ENCODE measurements at places on chromosomes 3 and 15.

DNA sequence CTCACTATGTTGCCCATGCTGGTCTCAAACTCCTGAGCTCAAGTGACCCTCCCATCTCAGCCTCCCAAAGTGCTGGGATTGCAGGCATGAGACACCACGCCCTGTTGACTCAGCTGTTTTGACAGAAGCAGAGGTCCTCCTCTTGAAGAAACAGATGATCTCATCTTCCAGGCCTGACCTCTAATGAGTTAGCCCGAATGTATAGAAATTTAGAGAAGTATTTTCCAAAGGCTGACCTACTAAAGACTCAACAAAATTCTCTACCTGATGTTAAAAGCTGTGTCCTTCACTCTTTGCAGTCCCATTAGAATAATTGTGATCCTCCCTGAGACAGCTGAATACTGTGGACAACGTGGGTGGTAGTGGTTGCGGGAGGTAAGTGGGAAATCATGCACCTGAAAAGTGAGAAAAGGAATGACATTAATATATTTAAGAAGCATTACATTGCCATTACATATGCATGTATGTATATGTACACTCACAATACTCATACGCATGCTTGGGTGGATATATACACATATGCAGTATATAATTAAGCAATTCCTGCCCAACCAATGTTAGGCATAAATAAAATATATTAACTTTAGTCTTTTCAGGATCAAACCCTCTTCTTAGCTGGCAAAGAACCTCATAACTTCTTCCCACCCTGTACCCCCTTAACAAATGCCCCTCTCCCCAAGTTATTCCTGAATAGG is 204.6 kb upstream of the NR2F2 start:
- no peak for DNase-seq

GRCh38 chr15:69919816-69920215 is 177.9 kb downstream of the TLE3 start:
- no peak for DNase-seq

DNA sequence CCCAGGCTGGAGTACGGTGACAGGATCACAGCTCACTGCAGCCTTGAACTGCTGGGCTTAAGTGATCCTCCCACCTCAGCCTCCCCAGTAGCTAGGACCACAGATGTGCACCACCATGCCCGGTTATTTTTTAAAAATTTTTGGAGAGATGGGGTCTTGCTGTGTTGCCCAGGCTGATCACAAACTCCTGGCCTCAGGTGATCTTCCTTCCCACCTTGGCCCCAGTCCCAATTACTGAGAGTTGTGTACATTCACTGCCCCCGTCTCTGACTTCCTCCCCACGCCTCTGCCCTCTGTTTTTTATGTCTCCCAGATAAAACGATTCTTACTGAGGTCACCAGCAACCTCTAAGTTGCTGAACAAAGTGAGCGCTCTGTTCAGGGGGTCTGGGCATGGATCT is 87.7 kb downstream of the LINGO1 start:
- no peak for DNase-seq

- no peak for DNase-seq
These were observed 20.0 kb downstream of the CERS3 start for GRCh38 chr15:100508641-100509300.

- no peak for DNase-seq
These were observed 84.6 kb downstream of the DGKG start for GRCh38 chr3:186277268-186277909.

DNA sequence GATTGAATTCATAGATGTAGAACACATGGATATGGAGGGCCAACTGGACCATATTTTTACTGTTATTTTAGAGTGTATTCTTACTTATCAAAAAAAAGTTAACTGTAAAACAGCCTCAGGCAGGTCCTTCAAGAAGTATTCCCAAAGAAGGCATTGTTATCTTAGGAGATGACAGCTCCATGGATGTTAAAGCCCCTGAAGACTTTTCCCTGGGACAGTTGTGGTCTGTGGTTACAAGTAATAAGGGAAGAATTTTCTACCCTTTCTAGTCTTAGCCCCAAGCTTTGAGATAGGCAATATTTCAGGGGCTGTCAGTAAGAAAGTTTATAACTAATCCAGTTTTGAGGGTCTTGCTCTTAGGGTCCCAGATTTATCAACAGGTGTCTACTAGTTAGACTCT is 62.5 kb downstream of the LRRC49 start:
- DNase-seq: no peak

DNA sequence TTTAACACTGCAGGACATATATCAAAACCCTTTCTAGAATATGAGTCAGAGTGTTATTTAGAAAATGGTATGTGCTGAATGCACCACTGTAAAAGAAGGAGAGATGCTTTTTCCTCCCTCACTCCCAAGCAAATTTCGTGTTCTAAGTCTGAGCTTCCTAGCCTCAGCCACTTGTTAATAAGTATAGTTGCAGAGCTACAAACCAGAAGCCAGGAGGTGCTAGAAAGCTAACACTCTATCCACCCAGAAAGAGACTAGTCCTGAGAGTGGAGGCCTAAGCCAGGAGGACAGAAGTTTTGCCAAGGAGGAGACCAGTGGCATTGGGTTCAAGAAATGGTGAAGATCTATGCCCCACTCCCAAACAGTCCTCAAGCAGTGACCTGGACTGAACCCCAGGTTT is 40.5 kb upstream of the GYG1 start:
- no peak for DNase-seq
